Stimulated activated CD4-positive, alpha-beta T cell treated with anti-CD3 and anti-CD28 coated beads, Interleukin-4, amount 100 ng/mL, for 1 hour (primary cell): ENCODE measurements at places on chromosomes 1 and 21.

- peak; percentile 24 for DNase-seq
Observed at GRCh38 chr1:44842862-44843655, at the start of gene PTCH2. Gene PTCH2, minus strand, starts transcription at chr1:44843253. Its CDS starts 321 bp downstream, at chr1:44842932.

- no peak for DNase-seq
Observed at GRCh38 chr1:200438911-200439310, 29.1 kb upstream of the ZNF281 start.

DNA sequence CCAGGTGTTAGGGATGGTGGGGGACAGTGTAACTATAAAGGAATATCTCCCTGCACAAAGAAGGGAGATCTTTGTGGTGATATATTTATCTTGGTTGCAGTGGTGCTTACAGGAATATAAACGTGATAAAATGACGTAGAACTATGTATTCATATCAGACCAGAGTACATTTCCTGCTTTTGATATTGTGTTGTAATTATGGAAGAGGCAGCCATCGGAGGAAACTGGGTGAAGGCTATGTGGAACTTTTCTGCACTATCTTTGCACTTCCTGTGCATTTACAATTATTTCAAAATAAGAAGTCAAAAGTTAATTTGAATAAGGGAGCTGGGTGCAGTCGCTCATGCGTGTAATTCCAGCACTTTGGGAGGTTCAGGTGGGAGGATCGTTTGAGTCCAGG is 37.6 kb downstream of the NDUFS5 start:
- no peak for DNase-seq

GRCh38 chr21:42313501-42313969 is 1.7 kb downstream of the TFF3 start:
- DNase-seq, result no peak

DNA sequence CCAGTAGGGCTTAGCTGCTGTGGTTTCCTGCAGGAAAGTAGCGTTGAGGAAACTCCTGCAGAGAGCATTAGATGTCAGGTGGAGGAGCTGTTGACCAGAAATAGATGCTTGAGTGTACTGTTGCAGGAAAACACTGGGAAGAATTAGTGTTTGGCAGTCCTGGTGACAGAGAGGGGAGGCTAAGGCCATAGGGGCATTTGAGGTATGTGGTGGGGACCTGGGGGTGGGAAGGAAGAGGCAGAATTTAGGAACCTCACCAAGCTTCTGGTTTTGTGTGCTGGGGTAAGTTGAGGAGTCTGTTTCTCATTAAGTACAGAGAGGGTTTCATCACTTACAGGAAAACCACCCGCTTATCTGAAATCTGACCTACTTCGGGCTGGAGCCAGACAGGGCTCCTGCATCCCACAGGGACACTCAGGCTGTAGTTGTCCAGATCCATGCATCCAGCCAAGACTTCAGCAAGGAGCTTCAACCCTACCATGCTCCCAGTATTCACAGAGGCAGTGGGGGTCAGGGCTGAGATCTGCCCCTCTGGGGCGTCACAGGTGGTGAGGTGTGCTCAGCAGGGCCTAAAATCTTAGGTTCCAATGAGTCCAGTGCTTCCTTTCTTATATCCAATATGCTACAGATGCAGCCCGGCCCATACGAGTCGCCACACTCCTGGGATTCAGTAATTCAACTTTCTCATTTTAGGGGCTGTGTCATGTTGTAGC is 15.1 kb downstream of the SH2D2A start:
- no peak for DNase-seq

DNA sequence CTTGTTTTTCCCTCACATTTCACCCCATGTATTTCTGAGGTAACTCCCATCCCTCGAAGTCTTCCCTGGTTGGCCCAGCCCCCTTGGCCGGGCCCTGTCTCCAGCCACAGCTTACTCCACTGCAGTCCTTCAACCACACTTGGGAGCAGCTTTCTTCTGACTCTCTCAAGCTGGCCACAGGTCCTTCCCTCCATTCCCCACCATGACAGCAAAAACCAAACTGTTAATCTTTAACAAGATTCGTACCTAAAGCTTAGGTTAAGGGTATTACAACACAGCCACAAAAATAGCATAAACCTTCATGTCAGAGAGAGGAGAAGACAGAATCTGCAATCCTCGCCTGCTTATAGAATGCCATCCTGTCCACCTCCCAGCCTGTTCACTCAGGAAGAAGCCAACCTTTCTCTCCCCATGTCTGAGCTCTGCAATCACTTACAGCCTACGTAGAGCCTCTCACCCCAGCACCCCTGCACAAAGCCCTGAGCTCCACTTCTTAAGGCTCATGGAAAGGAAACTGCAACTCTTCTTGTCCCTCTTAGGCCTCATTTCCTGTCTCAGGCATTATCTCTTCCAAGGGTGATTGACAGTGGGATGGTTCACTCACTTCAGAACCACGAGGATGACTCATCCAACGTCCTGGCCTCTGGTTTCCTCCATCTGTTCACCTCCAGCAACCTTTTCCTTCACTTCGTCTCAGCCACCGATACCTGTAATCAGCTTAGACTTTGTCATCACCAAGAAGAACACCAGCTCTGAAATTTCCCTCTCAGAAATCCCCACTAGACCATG is 72.8 kb downstream of the CD2 start:
- DNase-seq, result peak; percentile 57

GRCh38 chr1:27536767-27537166 is 46.8 kb upstream of the WASF2 start:
- DNase-seq, result no peak

GRCh38 chr1:7418442-7419080 is 352.5 kb upstream of the VAMP3 start:
- DNase-seq, result no peak

GRCh38 chr1:98304888-98305287 is 356.6 kb upstream of the SNX7 start:
- DNase-seq, result no peak

DNA sequence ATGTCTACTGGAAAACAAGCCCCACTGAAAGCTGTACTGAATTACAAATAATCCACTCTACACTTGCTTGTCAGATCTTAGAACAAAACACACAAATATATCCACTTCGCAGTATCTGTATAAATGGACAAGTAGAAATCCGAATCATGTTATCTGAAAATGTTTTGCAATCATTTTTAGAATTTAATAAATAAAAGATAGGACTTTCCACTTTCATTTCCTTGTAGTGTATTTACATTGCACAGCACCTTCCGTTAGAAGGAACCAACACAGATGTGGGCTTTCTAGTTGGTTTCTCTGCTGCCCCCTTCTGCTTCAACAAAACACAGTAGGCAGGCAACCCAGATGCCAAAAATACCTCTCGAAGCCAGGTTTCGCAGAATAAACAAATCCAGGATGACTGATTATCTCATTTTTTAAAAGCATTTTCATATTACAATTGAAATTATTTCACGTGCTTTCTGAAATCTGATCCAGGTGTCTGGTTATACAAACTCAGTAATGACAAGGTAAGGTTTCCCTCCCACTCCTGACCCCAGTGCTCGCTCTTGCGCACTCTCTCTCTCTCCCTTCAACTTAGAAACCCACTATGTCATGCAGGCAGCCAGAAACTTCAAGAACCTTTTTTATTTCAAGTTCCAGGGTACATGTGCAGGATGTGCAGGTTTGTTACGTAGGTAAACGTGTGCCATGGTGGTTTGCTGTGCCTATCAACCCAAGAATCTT is 389.9 kb downstream of the SMYD3 start:
- peak; percentile 5 for DNase-seq

- DNase-seq, result no peak
Observed at GRCh38 chr1:85289207-85289847, 12.9 kb upstream of the BCL10 start.

DNA sequence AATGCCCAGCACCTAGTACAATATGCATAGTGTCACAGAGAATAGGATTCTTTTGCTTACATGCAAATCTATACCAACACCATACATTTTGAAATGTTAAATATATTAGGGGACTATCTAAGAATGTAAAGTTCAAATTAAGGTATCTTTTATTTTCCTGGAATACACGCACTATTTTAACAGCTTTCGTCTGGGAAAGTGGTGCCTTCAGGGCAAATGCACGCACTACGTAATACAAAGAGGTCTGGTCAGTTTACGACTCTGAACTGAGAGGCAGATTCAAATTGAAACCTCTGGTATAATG is 931 bp downstream of the FUBP1 start:
- no peak for DNase-seq

DNA sequence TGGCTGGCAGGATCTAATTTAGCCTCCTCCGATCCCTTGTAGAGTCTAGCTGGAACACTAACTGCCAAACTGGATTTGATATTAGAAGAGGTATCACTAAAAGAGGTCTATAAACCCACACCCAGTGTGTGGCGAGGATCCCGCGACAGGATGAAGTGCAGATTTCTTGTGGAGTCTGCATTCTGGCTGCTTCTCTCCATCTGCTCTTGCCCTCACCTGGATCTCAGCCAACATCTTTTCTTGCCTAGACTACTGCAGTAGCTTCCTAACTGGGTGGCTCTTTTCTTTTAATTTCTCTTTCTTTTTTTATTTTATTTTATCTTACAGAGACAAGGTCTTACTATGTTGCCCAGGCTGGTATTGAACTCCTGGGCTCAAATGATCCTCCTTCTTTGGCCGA is 48.9 kb upstream of the CAPZB start:
- DNase-seq, result no peak

DNA sequence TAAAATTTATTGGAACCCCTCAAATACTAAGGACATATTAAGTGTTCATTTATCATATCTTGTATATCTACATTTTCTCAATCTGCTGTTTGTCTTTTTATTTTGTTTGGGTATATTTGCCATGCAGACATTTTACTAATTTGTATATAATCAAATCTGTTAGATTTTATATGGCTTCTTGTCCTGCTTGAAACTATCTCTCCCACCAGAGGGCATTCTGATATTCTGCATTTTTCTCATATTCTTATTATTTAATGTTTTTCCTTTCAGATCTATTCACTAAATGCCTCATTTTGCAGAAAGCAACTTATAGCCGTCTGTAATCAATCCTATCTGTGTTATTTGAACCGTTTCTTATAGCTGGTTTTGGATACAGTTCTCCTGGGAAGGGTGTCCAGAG is 745.5 kb downstream of the LRRIQ3 start:
- DNase-seq, result no peak

- DNase-seq, result no peak
Observed at GRCh38 chr1:27590917-27591508, 12.9 kb downstream of the AHDC1 start.

DNA sequence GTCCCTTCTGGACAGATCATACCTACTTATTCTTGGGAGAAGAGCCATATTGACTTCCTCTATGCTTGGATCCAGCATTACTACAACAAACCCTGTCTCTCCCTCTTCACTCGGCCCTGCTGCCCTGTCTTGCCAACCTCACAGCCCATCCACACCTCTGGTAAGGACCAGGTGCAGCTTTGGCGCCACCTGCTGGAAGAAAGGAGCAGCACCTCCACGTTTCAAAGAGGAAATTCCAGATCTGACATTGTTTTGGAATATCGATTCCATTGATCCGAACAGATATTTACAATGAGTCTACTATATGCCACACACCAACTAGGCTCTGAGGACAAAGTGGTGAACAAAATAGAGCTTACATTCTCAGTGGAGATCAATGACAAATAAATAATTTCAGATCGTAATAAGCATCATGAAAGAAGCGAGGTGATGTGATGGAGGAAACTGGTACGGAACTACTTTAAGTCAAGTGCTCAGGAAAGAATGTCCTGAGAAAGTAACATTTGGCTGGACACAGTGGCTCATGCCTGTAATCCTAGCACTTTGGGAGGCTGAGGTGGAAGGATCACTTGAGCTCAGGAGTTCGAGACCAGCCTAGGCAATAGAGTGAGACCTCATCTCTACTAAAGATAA is 18.7 kb downstream of the MFSD2A start:
- DNase-seq, result peak; percentile 73

DNA sequence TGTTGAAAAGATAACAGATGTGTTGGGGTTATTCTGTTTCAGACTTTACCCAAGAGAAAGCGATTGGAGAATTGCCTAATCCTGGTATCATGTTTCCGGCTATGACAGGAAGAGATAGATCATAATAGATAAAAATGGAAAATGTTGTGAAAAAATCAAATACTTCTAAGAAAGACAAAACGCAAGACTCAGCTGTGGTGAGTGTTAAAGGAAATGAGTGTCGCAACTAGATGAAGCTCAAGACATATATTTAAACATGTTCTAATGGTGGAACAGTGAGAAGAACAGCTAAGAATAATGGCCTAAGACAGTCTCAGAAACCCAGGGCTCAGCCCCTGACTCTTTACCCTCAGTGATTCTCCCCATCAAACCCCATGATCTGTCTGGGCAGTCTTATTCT is 426.7 kb upstream of the RUNX1 start:
- DNase-seq, result no peak

- DNase-seq, result no peak
Observed at GRCh38 chr1:12513181-12513580, 104.8 kb downstream of the DHRS3 start.

- no peak for DNase-seq
Observed at GRCh38 chr1:28470146-28470545, 35.7 kb upstream of the RCC1 start.

DNA sequence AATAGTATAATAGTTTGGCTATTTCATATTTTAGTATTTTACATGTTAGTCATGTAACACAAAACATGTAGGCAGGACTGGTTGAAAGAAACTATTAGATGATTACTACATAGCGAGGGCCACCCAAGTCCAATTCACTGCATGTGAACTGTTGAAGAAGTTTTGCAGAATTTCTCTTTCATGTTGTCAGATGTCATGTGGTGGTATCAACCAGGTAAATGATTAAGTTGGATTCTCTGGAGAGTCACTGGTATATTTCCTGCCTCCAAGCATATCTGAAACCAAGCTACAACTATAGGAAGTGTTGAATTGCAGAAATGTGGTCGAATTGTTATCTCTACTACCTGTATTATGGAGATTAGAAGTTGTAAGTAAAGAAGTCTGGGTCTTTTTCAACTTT is 137.8 kb upstream of the DPYD start:
- no peak for DNase-seq

DNA sequence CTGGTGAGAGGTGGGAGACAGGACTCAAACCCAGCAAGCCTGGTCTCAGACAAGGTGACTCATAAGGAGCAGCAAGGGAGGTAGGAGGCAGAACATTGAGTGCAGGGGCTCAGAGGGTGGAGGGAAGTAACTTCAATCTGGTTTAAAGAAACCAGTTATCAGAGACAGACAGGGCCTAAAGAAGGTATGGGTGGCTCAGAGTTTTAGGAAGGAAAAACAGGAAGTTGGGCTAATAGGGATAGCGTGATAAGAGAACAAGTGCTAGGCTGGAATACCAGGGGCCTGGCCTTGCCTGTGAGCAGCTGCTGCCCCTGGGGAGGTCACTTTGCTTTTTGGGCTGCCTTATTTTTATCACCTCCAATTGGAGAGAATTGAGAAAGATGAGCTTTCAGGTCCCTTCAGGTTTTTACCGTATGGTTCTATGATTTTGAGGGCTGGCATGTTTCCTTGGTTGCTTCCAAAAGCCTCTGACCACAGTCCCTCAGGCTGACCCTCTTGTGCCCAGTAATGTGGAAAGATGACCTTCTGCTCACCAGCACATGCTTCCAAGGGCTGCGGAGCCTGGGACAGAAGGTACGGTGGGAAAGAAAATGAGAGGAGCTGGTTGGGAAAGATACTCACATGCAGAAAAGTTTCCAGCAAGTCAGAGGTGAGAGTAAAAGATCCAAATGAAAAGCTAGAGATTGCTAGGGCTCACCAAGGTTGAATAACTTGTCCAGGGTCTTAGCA is 77.0 kb downstream of the DDR2 start:
- DNase-seq, result no peak

GRCh38 chr21:43315244-43316137 is 111.4 kb downstream of the SIK1 start:
- DNase-seq, result no peak

- DNase-seq, result no peak
Observed at GRCh38 chr1:178659789-178660208, 65.2 kb upstream of the RALGPS2 start.
